CD4-positive, alpha-beta T cell treated with Interleukin-4 for 1 hour (primary cell): ENCODE measurements at places on chromosomes 12 and 14.

DNA sequence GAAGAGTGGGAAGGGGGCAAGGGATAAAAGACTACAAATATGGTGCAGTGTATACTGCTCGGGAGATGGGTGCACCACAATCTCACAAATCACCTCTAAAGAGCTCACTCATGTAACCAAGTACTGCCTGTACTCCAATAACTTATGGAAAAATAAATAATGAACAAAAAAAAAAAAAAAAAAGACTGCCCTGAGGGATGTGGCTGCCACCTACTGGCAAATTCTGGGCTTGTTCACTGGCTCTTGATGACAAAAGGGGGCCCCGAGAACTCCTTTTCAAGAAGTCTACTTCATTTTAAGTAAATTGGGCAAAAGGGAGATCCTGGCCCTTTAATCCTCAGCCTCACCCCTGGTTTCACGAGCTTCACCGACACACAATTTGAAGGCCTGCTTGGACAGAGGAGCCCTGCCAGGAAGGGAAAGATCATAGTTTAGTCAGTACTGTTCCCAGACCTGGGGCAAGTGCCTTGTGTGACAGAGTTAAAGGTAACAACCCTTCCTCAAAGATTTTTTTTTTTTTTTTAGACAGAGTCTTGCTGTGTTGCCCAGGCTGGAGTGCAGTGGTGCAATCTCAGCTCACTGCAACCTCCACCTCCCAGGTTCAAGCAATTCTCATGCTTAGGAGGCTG is 26.1 kb upstream of the STAC3 start:
- DNase-seq = no peak

GRCh38 chr12:15779925-15780324 is 9.3 kb downstream of the EPS8 start:
- no peak for DNase-seq

GRCh38 chr12:15932971-15933370 is 21.8 kb downstream of the DERA start:
- no peak for DNase-seq

- no peak for DNase-seq
Observed at GRCh38 chr14:21093018-21093417, 5.4 kb downstream of the ZNF219 start.

DNA sequence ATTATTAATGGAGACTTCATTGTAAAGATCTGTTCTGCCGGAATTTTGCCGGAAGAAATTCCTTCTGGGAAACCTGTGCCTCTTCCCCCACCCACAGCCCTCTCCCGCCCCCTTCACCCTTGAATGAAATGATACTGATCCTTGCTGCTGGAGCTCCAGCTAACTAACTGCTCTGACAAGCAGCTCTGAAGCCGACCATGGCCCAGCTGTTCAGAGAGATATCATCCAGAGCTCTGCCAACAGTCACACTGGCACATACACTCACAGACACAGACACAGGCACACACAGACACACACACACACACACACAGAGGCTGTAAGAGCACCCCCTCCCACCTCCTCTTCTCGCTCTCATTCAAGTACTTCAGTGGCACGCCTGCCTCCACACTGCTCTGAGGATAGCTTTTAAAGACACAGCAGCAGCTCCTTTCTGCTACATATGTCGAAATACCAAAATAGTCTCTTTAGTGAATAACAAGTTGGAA is 88.6 kb downstream of the R3HDM2 start:
- DNase-seq = no peak

- no peak for DNase-seq
Observed at GRCh38 chr12:11744410-11744801, 94.9 kb downstream of the ETV6 start.

- DNase-seq = no peak
Observed at GRCh38 chr12:69894800-69895383, 69.9 kb downstream of the MYRFL start.

DNA sequence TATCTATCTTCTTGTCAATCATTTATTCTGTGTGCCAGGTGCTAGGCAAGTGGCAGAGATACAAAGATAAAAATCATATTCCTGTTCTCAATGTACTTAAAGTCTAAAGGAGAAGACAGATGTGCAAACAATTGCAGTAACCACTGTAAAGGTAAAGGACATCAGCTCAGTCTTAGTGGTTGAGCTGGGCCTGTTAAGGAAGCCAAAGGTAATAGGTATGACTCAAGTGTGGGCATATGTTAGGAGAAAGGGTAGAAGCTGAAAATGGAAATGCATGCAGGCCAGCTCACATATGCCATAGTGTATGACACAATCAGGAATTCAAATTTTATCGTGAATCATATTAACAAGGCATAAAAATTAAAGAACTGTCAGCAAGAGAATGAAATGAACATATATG is 49.8 kb downstream of the FAR2 start:
- DNase-seq = no peak

- DNase-seq = no peak
Observed at GRCh38 chr12:94304566-94305061, 155.1 kb downstream of the CEP83 start.

GRCh38 chr14:61582815-61583214 is 112.5 kb upstream of the HIF1A start:
- no peak for DNase-seq

DNA sequence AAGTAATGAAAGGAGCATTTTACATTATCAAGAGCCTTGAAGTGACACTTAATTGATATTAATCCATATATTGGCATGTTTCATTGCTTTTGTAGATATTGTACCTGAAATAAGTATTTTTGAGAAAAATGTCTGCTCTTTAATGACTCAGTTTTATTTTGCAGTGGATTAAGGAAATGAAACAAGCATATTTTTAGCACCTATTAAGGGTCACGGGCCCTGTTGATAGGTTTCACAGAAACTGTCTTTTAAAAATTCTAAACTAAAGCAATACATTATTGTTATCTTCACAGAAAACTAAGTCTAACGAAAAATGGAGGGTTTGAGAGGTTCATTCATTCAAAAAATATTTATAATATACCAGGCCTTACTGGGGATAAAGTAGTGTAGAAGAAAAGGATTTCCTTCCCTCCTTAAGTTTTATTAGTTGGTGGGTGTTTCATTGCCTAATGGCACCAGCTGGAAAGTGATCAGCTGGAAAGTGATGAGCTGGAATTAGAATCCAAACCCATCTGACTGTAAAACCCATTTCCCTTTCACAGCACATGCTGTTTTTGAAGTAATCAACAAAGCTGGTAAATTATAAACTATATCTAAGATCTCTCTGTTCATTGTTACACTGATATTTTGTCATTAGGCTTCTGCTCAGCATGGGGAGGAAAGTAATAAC is 54.2 kb downstream of the PTPRQ start:
- DNase-seq = no peak

DNA sequence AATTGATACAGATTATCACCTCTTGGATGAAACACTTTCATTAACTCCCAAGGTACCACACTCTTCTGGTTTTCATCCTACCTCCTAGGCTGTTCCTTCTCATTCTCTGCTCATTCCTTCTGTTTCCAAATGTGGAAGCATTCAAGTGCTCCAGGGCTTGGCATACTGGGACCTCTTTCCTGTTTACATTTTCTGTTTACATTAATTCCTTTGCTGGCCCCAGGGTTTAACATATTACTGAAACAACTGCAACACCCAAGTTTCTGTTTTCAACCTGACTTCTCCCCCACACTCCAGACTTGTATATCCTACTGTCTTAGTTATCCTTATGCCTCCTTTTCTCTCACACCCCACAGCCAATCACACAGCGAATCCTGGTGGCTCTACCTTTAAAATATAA is 386.3 kb upstream of the GARIN6 start:
- DNase-seq = no peak

GRCh38 chr14:61435563-61436337 is 114.4 kb downstream of the PRKCH start:
- no peak for DNase-seq

DNA sequence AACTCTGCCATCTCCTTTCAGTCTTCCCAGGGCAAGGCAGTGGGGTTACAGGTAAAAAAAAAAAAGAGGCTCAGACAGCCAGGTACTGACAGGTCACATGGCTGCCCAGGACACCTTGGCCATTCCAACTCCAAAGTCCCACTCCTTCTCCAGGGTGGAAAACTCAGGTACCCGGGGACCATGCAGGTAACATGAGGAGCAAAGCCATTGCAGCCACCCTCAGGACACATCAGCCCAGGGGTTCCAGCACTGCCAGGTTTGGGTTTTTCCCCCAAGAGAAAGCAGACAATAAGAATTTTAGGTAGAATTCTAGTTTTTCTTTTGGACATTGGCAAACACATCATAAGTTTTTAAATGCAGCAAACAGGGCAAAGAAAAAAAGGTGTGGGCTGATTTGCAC is 15.3 kb downstream of the FAM222A start:
- no peak for DNase-seq

GRCh38 chr12:12540261-12541013 is 22.2 kb downstream of the DUSP16 start:
- DNase-seq = no peak

- no peak for DNase-seq
Observed at GRCh38 chr12:75086091-75087038, 123.3 kb downstream of the KCNC2 start.

GRCh38 chr12:71426300-71427047 is 13.1 kb upstream of the LGR5 start:
- DNase-seq = no peak

DNA sequence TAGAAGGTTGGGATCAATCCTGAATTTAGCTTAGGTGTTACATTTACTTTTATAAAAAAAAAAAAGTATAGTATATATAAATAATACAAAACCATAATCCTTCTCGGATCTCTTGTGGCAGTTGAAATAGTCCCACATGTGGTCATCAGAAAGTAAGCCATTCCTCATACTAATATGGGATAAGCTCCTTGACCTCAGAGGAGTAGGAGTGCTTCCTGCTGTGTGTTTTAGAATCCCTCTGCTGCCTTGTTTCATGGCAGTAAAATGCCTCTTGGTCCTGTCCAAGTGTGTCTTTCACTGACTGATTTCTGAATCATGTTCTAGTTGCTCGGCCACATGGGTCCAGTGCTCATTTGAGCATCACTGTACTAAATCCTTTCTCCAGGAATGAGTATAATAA is 117.0 kb downstream of the NTN4 start:
- DNase-seq = no peak

- no peak for DNase-seq
Observed at GRCh38 chr14:43539210-43539609, 967.9 kb downstream of the FSCB start.

DNA sequence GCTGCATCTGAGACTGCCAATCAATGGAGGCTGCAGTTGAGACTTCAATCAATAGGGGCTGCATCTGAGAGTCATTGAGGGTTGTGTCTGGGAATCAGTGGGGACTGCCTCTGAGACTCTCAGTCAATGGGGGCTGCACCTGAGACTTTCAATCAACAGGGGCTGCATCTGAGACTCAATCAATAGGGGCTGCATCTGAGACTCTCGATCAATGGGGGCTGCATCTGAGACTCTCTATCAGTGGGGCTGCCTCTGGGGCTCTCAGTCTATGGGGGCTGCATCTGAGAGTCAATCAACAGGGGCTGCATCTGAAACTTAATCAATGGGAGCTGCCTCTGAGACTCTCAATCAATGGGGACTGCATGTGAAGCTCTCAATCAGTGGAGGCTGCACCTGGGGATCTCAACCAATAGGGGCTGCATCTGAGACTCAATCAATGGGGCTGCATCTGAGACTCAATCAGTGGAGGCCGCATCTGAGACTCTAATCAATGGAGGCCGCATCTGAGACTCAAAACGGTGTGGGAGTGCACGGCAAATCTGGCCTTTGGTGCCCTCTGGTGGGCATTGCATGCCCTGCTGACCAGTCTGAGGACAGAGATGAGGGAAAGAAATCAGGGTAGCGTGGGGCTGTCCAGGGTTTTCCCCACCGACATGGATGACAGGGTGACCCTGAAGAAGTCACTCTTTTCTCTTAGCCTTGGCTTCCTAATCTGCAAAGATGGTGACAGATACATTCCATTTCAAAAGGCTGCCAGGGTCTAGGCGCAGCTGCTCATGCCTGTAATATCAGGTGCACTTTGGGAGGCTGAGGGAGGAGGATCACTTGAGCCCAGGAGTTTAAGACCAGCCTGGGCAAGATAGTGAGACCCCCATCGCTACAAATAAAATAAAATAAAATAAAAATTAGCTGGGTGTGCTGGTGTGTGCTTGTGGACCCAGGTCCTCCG is 41.3 kb upstream of the EIF5 start:
- peak; percentile 64 for DNase-seq

- DNase-seq = no peak
Observed at GRCh38 chr12:54504550-54504949, 7.0 kb downstream of the NCKAP1L start.

GRCh38 chr12:19700969-19701368 is 261.7 kb downstream of the AEBP2 start:
- no peak for DNase-seq

GRCh38 chr12:109775172-109775881 is 57.9 kb downstream of the TRPV4 start:
- peak; percentile 65 for DNase-seq

DNA sequence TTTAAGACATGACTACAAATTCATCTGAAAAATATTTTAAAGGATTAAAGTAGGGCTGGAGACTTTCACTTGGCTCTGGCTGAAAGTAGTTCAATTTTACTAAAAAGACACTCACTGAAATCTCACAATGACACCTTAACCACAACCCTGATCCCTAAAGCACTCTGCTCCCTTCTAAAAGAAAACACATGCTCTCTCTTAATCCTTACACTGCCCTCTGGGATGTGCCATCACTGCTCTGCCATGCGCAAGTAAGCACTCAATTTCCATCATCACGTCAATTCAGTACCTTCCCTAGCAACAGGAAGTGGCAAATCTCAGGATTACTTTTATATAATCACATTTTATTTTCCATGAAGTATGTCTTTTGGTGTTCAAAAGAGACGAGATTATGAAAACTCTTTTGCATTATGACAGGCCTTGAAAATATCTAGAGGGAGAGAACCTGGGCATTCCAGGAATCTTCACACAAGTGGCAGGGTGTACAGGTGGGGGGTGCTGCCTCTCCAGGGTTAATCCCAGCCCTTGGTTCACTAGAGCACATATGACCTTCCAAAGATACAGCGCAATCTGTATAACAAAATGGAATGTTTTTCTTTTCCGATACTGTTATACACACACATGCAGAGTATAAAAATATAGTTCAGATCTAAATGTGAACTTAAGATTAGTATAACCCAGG is 7.3 kb downstream of the ATG14 start:
- DNase-seq = no peak
